ENCODE measurements at places on chromosomes 13 and 19.

- no peak for DNase-seq
Measured at GRCh38 chr19:43664018-43664417, 6.0 kb downstream of the PLAUR start.

GRCh38 chr19:47581605-47582319 lies 8.8 kb upstream of the ZNF541 start:
- DNase-seq = no peak

GRCh38 chr19:38081547-38082255 lies 142.3 kb downstream of the DPF1 start:
- no peak for DNase-seq

DNA sequence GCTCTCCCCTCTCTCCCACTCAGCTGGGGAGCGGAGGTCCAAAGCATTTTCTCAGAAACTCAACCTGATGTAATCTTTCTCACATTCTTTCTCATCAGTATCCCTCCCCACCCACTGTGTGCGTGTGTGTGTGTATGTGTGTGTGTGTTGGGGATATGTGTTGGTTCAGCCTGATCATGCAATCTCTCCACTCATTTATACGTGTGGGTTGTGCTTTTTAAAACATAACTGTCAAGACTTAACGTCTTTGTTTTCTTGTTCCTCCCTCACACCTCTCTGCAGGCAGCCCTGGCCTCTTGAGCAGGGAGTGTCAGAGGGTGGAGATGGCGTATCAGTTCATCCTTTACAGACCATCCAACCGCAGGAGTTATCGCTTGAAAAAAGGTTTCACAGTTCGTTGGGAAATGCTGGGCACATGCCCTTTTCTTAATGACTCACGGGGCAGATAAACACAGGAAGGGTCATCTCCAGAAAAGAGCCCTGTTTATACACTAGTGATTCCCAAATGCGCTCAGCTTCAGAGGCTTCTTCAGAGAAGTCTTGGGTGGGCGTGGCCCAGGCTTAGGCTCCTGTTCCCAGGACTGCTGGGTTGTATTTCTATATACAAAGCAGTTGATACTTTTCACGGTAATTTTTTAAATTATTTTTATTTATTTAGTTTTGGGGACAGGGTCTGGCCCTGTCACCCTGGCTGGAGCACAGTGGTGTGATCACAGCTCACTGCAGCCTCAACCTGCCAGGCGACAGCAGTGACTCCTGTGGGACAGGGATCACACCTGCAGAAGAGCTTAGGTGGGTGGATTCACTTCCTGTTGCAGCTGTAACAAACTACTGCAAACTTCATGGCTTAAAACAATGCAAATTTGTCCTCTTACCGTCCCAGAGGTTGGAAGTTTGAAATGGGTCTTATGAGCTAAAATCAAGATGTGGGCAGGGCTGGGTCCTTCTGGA lies 60.3 kb downstream of the CCDC70 start:
- no peak for DNase-seq

GRCh38 chr13:101144808-101145419 lies 271.4 kb downstream of the NALCN start:
- no peak for DNase-seq

DNA sequence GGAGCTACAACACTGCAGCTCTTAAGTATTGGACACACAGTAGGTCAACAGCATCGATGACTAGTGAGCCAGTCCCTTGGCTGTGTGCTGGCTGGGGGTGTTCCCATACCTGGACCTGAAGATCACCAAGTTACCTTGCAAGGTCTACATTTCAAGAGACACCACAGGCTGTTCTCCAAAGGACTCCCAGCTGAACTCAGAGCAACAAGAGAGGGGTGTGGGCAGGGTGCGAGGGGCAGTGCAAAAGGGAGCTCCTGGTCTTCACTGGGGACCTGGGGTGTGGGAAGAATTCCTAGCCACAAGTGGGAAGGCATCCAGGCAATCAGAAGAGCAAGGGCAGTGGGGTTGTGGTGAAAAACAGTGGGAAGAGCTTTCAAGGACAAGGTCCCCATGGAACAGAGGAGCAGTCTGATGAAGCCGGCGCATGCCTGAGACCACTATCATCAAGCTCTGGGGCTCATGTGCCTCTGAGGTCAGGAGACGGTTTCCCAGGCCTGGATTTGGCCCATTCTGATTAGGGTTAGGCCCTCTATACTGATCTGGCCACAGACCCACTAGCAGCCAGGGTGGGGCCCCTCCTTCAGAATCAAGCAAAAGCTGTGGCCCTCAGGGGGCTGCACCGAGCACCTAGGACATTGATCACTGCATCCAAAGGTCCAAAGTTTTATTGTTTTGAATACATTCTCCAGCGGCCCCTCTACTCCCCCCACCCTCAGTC lies 4.7 kb upstream of the GSK3A start:
- no peak for DNase-seq

DNA sequence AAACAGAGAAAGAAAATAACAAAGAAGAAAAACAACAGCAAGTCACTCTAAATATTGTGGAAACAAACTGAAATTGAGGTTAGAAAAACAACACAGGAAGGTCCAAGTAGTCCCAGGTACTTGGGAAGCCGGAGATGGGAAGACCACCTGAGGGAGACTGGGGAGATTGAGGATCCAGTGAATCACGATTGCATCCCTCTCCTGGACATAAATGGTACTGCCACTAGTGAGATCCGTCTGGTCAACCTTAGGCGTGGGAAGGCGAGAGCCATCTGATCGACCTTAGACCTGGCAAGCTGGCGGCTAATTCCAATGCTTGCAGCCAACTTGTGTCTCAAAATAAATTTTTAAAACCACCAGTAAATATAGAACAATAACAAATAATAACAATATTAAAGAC lies 81.9 kb downstream of the ZNF726 start:
- DNase-seq = no peak

DNA sequence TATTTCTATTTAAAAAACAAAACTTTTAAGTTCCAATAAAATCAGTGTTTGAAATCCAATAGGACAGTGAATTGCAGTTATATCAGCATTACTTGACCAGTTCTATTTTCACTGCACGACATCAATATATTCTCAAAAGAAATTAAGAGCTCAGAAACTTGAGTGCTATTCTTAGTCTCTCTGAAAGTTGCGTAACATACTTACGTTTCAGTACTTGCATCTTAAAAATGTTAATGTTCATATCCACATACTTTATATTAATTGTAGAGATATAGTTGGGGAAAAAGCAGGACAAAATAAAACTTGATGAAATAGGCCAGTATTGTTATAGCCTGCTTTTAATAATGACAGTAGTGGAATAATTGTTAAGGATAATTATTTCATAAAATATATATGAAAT lies 720.5 kb upstream of the PCDH9 start:
- DNase-seq = no peak

GRCh38 chr13:25177012-25177411 lies 4.9 kb upstream of the AMER2 start:
- DNase-seq = no peak

GRCh38 chr19:38686530-38686888 lies 39.1 kb downstream of the ACTN4 start:
- no peak for DNase-seq

GRCh38 chr19:13078381-13078780 lies 24.3 kb downstream of the LYL1 start:
- no peak for DNase-seq
